ENCODE measurements at places on chromosomes 2 and 18.

DNA sequence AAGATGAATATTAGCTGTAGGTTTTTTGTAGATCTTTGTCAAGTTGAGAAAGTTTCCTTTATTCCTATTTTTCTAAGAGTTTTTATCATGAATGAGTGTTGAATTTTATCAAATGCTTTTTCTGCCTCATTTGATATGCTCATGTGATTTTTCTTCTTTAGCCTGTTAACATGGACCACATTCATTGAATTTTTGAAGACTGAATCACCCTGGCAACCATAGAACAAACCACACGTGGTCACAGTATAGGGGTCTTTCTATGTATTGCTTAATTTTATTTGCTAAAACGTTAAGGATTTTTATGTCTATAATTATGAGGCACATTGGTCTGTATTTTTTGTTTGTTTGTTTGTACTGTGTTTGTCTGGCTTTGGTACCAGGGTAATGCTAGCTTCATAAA, 201.7 kb upstream of the CWC22 start:
- DNase-seq, result no peak

- no peak for DNase-seq
Measured at GRCh38 chr2:38016219-38016618, 59.7 kb downstream of the CYP1B1 start.

DNA sequence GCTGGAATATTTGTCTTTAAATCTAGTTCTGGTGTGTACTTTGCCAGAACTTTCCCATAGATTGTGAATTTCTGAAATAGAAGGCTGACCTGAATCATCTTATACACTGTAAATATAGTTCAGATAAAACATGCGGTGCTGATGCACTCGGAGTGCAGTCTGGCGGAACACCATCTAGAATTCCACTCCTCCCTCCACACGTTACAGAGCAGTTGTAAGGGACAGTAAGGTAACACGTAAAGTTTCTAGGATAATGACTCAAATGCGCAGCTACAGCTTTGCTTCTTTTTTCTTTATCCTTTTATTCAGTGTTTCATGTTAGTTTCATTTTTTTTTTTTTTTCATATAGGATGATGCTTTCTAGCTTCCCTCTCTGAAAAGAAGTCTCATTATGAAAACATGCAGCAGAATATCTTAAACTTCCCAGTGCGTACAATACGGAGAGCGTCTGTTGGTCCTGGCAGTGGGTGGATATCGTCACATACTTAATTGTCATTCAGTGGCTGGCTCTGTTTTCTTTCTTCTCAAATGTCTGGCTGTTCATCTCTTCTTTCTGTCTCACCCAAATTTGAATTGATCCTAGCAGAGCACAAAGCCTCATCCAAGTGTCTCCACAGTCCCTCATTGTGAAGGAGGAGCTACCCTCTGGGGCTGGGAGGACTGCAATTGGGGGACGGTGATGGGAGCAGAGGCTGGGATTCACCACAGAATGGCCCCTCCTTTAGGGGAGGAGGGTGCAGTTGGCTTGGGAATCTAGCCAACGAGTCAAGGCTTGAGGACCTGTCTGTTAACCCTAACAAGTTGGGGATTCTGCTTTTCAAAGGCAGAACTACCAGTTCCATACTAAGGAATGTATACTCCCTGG, 138.8 kb downstream of the MYT1L start:
- DNase-seq, result no peak

DNA sequence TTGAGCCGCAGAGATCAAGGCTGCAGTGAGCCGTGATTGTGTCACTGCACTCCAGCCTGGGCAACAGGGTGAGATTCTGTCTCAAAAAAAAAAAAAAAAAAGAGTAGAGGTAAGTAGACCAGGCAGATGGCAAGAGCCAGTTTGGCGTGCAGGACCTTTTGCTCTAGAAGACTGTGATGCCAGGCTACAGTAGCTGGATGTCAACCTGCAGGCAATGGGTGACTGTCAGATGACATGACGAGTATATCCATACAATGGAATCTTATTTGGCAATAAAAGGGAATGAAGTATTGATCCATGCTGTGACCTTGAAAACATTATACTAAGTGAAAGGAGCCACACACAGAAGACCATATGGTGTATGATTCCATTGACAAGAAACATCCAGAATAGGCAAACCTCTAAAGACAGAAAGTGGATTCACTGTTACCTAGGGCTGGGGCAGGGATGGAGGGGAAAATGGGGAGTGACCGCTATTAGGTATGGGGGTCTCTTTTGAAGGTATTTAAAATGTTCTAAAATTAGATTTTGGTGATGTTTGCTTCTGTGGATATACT, 11.2 kb upstream of the DGUOK start:
- DNase-seq, result no peak

DNA sequence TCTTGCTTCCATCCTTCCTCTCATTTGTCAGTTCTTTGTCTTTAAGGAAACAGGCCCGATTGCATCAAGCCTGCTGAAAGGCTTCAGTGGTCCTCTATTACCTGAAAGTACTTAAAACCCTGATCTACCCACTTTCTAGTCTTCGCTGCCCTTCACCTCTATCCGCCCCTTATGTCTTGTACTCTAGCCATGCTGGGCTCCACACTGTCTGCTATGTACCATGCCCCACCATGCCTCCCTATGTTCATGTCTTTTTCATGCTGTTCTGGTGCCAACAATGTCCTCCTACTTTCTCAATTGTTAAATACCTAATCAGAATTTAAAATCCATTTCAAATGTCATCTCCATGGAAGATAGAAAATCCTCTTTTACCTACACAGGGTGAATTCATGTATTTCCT, 28.2 kb downstream of the CRYGD start:
- no peak for DNase-seq

- no peak for DNase-seq
Measured at GRCh38 chr2:54088191-54088634, 27.2 kb upstream of the ACYP2 start.

- DNase-seq, result no peak
Measured at GRCh38 chr2:164782323-164782722, 59.3 kb downstream of the COBLL1 start.

- no peak for DNase-seq
Measured at GRCh38 chr2:45813003-45813941, 161.8 kb downstream of the PRKCE start.

Measured in CD4-positive, alpha-beta T cell treated with Interleukin-1 beta for 1 hour (primary cell).